ENCODE measurements at places on chromosomes 5 and 9.

DNA sequence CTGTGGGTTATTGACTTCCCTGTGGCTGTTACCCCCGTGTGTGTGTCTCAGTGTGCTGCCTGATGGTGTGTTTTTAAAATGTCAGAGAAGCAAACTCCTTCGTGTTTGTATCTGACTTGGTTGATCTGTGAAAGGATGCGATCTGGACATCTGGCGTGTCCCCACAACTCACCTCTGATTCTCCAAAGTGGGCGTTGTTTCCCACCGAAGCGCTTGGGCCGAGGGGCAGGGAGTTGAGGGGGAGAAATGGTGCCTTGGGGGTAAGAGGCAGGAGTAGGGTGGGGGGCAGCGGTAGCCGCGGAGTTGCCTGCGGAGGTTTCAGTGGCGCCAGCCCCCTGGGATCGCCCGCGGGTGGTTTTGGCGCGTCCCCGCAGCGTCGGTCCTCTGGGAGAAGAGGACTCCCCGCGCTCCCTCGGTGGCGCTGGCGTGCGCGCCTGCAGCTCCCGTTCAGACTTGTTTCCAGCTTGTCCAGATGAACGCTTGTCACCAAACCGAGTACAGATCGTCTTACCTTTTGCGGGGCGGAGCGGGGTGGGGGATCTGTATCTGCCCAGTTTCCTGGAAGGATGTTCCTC lies 1.1 kb downstream of the MAST4 start:
- DNase-seq: peak; percentile 11

- DNase-seq: peak; percentile 57
Measured at GRCh38 chr9:135887021-135887507, 20.3 kb downstream of the CAMSAP1 start.

GRCh38 chr9:110753731-110754231 lies 85.2 kb downstream of the MUSK start:
- DNase-seq: no peak

- no peak for DNase-seq
Measured at GRCh38 chr5:148912714-148913398, 86.4 kb downstream of the ADRB2 start.

DNA sequence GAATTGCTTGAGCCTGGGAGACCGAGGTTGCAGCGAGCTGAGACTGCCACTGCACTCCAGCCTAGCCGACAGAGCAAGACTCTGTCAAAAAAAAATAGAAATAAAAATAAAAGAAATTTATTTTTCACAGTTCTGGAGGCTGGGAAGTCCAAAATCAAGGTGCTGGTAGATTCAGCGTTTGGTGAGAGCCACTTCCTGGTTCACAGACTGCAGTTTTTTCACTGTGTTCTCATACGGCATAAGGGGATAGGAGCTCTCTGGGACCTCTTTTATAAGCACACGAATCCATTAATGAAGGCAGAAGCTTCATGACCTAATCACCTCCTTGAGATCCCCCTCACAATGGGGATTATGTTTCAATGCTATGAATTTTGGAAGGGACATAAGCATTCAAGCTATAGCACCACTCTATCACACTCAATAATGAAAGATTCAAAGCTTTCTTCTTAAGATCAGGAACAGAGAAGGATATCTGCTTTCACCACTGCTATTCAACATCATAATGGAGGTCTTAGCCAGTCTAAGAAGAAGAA lies 5.3 kb downstream of the PJA2 start:
- DNase-seq: no peak

DNA sequence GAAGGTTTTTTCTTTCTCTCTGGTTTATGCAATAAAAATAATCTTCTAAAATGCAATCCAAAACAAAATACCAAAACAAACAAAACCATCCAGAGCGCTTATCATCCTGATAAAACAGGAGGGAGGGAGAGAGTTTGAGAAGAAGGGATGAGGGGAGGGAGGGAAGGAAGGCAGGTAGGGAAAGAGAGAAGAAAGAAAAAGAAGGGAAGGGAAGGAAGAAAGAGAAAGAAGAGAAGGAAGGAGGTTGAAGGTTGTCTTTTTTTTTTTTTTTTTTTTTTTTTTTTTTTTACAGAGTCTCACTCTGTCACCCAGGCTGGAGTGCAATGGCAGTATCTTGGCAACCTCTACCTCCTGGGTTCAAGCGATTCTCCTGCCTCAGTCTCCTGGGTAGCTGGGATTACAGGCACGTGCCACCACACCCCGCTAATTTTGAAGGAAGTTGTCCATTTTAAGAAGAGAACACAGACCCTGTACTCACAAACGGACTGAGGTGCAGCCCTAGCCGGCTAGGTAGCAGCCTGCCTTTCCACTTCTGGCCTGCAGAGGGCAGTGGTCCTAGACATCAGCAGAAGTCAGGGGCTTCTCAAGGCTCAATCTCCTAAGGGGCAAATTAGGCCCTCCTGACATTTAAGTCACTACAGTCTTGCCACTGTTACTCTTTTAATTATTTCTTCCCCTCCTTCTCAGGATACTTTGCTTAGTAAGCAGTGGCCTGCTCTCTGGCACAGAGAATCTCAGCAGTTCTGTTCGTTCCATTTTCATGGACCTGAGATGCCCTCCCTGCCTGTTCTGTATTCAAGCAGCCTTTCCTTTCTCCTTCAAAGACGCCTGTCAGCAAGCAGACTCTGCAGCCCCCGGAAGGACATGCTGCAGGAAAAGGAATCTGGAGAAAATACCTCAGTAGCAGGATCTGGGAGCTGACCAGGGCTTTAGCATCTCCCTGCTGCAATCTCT lies 76.4 kb downstream of the EPB41L4B start:
- DNase-seq: peak; percentile 77

- DNase-seq: no peak
Measured at GRCh38 chr9:97568461-97569275, 64.5 kb downstream of the TSTD2 start.

GRCh38 chr9:112411626-112412027 lies 31.7 kb downstream of the HSDL2 start:
- DNase-seq: no peak

GRCh38 chr5:81803812-81804211 lies 52.9 kb upstream of the SSBP2 start:
- DNase-seq: no peak

- no peak for DNase-seq
Measured at GRCh38 chr9:6766606-6767005, 8.8 kb downstream of the KDM4C start.

DNA sequence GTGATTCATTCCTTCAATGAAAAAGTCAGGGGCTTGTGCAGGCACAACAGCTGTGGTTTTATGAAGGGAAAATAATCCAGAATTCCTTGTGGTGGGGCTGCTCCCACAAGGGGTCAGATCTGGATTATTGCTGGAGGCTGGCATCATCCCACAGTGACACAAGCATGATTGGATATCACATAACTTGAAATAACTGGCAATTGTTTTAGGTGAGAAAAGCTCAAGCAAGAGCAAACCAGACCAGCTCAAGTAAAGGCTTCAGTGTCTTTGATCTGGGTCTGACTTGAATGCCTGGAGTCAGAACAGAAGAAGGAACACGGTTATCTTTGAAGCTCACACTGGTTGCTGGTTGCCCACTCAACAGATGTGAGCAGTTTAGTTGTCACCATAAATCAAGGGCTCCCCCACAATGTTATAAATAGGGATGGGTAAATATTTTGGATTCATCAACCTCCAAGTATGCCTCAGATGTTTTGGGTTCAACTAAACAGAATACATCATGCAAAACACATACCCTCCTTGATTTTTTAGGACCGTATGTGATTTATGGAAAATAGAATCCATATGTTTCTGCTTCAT lies 3.1 kb upstream of the ZNF474 start:
- DNase-seq: no peak

DNA sequence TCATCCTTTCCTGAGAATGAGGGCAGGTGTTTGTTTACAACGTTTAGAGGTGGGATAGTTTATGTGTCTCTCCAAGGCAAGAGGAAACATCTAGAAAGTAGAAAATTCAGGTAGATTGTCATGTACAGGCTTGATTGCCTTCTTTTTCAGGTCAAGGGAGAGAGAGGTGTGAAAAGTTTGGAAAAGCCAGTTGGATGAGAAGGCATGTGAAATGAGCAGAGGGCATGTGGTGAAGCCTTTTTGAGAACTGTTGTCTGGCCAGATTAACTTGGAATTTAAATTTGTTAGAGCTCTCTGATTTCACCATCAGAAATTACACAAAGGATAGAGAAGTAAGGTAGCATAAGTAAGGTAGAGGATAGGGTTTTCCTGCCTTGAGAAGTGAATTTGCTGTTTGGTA lies 74.6 kb downstream of the SNX24 start:
- no peak for DNase-seq

DNA sequence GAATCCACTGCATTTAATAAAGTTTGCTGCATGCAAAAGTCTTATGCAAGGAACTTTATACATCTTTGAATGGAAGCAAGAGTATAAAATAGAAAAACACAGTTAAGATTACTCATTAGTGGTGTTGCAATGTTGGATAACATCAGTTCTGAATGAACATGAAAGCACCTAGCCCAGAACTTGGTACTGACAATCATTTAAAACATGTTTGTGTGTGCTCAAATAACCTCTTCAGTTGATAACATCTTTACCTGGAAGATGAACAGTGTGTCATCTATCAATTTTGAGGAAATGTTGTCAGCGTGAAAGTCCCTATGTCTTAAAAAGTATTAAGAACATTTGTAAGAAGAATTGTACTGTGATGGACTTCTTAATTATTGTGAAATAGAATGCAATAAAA lies 370.4 kb upstream of the GRAMD2B start:
- DNase-seq: no peak

DNA sequence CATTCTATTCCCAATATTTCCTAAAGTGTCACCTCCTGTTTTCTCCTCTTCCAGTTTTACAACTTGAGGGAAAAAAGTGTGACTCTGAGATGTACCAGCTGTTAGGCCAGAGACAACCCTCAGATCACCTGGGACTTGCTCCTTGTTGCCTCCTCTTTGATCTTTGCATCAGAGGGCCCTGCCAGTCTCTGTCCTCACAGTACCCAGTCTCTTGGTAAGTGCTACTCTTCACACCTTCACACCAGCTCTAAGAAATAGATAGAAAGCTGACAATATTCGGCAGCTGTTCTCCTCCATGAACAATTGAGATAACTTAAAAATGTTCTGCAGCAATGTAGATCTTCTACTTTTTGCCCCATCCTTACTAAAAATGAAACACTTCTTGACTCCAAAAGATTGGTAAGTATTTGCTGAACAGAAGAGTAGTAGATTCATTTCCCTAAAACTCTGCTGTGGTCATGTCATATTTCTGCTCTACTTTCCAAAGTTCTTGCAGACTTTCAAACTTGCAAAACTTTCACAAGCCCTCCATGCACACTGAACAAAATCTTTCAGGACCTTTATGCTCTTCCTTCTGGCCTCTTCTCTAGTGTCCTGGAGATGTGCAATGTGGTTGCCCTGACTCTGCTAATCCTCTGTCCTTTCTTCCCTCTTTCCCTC lies 188.6 kb downstream of the SNX18 start:
- no peak for DNase-seq

GRCh38 chr9:4118666-4119065 lies 181.2 kb downstream of the GLIS3 start:
- no peak for DNase-seq

DNA sequence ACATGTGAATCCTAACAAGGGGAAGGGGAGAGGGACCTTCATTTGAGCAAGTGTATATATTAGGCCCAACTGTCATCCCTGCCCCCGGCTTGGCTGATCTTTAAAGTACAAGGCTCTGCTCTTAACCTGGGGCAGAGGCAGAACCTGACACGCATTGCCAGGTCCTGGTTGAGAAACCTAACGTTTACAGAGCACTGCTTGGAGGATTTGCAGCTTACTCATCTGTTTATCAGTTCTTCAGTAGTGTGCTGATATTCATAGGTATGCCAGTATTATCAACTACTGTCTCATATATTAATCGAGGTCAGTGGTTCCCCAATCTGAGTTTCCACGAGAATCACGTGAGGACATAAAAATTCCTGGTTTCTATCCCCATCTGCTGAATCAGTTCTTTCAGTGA lies 50.4 kb downstream of the ACO1 start:
- no peak for DNase-seq

GRCh38 chr5:82275216-82275664 lies 2.9 kb downstream of the RPS23 start:
- DNase-seq: no peak
